Ovary (tissue), 10 donors: ENCODE measurements at places on chromosomes 1 and 21. TPM values are rescaled to one million over a fixed set of nuclear protein-coding genes. Genes with fewer than 3 reads are reported as not detected.

The PLA2G4A gene
- 15.4 TPM for total RNA-seq

The FAM229A gene
- total RNA-seq: 27.0 TPM

The TBX15 gene
- 0.32 TPM for total RNA-seq

The CELA3A gene
- total RNA-seq: 3.3 TPM

The IL22RA1 gene
- 0.36 TPM for total RNA-seq

The KLHDC7A gene
- not detected for total RNA-seq

The ANXA9 gene
- 0.43 TPM for total RNA-seq

The ADORA1 gene
- total RNA-seq: 0.80 TPM

The WDR64 gene
- total RNA-seq: 0.67 TPM

The FNBP1L gene
- total RNA-seq: 16.2 TPM

The CFHR3 gene
- 0.60 TPM for total RNA-seq

The AMY1C gene
- total RNA-seq: 9.1 TPM

DNA sequence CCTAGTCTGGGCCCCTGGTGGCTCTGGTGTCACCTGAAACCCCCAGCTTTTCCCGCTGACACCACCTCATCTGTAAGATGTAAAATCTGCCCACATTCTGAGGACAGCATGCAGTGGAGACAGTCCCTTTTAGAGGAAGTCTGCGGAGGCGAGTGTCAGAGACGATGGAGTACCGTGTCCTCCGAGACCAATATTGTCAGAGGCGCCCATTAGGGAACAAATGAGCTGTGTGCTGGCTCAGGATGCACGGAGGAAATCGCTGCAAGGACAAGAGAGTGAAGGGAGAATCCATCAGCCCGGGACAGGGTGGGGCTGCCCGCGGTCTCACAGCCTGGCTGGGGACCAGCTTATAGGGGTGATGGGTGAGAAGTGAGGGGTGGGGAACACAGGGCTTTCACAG lies 214.8 kb downstream of the MATN1 start:
- no peak for DNase-seq

- DNase-seq: no peak
These were observed 14.3 kb downstream of the IER5 start for GRCh38 chr1:181102841-181103240.

DNA sequence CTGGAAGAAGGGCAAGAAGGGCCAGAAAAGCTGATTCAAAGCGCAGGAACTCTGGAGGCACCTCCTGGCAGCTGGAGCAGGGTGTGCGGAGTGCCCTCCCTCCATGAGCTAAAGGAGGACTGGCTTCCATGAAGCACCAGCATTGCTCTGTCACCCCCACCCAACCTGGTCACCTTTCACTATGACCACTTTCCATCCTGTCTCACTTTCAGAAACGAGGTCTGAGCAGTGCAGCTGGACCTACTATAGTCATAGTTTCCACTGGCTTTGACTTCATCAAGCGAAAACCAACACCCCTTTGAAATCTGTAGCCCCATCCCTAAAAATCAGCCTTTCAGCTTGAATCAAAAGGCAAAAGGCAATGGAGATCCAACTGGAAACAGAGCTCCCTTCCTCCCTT lies 84.8 kb upstream of the CACNA1E start:
- no peak for DNase-seq

GRCh38 chr1:247210062-247210375 lies 38.2 kb upstream of the ZNF124 start:
- DNase-seq: no peak

DNA sequence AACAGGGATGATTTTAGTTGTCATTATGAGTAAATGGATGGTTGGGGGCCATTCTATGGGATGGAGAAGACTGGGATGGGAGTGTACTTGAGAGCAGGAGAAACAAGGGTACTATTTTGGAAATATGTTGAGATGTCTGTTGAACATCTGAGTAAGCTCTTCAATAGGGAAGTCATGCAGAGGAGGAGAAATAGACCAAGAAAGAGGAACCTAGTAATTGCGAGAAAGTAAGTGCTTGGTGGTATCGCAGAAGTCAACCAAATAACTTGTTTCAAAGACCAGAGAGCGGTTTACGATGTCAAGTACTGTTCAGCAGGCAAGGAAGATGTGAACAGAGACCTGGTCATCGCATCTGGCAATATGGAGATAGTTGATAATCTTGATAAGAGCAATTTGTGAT lies 22.4 kb upstream of the CHRM3 start:
- no peak for DNase-seq

DNA sequence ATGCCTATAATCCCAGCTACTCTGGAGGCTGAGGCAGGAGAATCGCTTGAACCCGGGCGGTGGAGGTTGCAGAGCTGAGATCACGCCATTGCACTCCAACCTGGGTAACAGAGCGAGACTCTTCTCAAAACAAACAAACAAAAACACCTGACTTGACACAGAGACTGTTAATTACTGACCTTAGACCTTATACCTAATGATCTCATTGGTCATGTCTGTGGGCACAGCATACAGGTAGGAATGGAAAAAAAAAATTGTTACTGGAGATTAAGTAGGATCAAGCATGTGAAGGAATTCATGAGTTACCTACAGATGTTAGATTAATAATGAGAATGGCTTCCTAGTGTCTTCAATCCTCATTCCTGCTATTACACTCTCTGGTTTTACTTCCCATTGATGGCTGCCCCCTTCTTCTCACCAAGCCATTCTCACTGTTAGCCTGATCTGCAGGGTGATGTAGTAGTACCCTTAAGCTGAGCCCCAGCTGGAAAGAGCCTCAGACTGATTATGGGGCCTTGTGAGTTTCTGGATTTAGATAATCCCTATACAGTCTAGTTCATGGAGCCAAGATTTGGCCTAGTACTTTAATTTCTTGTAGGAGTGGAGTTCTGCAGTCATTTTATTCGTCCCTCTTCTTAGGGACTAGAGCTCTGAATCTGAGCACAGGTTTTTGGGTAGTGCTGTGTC lies 8.8 kb downstream of the TBCE start:
- no peak for DNase-seq

DNA sequence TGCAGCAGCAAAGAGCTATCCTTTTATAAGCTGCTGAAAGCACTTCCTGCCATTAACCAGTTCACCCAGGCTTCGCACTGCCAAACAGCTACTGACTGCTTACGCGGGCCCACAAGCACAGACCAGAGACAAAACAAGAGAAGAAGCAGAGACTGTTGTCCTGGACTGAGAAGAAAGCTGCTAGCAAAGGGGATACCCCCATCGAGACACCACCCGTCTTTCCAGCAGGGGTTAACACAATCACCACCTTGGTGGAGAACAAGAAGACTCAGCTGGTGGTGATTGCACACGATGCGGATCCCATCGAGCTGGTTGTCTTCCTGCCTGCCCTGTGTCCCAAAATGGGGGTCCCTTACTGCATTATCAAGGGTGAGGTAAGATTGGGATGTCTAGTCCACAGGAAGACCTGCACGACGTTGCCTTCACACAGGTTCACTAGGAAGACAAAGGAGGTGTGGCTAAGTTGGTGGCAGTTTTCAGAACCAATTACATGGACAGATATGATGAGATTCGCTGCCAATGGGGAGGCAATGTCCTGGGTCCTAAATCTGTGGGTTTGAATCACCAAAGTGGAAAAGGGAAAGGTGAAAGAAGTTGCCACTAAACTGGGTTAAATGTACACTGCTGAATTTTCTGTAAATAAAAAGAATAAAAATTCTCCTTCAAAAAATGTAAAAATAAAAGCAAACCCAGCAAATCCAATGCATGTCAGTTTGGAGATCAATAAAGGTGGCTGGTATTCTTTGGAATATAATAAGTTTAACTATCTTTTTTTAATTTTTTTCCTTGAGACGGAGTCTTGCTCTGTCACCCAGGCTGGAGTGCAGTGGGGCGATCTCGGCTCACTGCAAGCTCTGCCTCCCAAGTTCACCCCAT lies 1.2 kb downstream of the FMO5 start:
- DNase-seq: no peak

GRCh38 chr1:151947140-151947539 lies 37.8 kb upstream of the THEM4 start:
- no peak for DNase-seq

DNA sequence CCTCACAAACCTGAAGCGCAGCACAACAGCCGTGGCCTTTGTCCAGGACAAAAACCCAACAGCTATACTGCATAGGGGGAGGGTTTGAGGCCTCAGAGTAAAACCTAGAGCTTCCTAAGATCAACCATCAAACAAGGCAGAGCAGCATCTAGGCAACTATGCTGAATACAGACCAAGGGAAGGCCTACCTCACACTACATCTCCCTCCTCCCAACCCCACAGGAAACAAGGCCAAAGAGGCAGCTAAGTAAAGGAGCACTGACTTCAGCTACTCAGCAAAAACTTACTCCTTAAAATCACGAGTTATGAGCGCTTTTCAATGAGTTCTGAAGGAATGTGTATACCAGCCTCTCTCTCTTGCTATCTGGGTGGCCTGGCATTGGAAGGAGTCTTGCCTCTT lies 12.4 kb downstream of the XKR8 start:
- no peak for DNase-seq

DNA sequence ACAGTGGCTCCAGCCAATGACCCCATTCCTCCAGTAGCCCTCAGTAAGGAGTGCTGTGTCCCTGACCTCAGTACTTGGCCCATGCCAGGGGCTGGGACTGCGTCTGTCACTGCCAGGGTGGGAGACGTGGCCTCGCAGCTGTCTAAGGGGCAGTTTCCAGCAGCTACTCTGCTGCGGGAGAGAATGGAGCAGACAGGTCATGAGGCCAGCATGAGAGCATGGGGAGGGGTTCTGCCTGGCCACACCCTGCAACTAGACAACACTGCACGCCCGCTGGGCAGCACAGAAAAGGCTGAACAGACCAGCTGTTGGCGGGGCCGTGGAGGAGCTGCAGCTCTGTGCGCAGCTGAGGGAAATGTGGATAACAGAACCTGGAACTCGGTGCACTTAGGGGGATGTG lies 91.6 kb upstream of the COL6A1 start:
- DNase-seq: no peak

DNA sequence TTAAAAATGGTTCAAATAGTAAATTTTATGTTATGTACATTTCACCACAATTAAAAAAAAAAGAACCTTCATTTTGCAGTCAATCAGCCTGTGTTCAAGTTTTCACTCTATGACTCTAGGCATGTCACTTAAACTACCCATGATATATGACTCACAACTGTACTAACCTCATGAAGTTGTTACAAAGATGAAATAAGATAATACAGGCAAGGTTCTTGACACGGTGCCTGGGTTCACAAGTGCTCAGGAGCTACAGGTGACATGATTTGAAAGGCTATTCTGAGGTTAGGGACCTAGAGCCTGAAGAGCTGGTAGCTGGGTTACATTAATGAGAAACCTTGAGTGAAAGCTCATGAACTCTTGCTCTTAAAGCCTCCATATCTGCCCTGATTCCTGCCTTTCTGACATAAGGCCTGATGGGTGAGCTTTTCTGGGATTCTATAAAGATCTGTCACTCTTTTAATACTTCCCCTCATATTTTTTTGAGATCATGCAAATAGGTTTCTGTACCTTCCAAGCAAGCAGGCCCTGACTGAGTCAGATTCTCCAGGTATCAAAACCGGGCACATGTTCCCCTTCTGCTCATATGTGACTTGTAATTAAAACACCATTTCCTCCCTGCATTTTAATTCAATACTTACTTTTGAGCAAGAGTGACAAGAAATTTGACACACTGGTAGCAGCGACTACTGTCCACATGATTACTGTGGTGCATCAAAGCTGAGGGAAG lies 34.0 kb downstream of the PCSK9 start:
- DNase-seq: no peak

GRCh38 chr1:57086154-57086553 lies 120.3 kb upstream of the C8B start:
- DNase-seq: no peak

- no peak for DNase-seq
These were observed 122.1 kb upstream of the RGS1 start for GRCh38 chr1:192453360-192453992.

DNA sequence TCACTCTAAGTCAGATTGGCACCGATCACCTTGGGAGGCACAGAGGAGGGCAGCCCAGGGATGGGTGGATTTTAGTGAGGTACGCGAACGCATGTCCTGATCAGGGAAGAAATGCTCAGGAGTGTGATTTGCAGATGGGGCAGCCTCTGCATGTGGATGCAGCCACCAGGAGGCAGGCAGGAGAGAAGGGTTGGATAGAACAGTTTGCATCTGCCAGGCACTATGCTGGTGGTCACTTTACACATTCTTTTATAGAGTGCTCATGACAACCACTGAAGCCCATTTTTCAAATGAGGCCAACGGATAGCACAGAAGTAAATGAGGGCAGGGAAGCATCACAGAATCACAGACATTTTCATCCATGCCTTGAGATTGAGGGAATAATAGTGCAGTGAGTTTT lies 5.7 kb downstream of the LAMB3 start:
- no peak for DNase-seq

GRCh38 chr1:117609471-117609911 lies 3.6 kb downstream of the TENT5C start:
- no peak for DNase-seq

GRCh38 chr21:21845901-21846300 lies 847.7 kb downstream of the NCAM2 start:
- no peak for DNase-seq

DNA sequence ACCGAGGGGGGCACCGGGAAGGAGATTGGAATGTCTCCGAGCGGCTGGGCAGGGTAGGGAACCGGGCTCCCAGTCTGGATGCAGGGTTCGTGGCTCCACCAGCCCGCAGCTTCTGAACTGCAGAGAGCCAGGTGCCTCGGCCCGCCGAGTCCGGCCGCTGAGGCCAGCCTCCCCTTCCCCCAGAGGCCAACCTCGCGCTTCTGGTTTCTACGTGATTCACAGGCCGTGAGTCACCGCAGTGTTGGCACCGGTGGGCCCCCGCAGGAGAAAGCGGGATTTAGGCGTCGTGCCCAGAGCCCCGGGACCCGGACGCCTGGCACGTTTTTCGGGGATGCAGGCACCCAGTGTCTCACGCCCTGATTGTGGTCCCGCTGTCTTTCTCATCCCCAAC lies 458 bp downstream of the CRABP2 start:
- peak; percentile 69 for DNase-seq

GRCh38 chr1:216960716-216961115 lies 237.5 kb upstream of the ESRRG start:
- DNase-seq: no peak

DNA sequence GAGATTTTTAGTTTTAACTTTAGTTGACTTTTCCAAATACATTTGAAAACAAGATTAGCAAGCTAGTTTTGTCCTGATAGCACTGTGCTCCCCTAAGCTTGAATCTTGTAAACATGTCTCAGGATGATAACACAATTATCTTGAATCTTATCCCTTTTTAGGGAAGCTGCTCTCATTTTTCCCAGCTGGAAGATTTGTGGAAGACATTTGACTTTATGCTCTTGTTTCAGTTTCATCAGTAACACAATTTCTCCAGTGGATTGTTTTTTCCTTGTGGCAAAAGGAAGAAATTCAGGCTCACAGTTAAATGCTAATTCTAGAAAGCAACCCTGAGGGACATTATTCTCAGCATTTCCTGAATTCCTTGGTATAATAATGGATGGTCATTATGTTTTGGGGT lies 88.8 kb downstream of the CDC7 start:
- no peak for DNase-seq

GRCh38 chr1:184191181-184191621 lies 139.7 kb downstream of the TSEN15 start:
- DNase-seq: peak; percentile 79

- no peak for DNase-seq
These were observed 52.8 kb upstream of the RPL11 start for GRCh38 chr1:23638786-23639241.
